CD8-positive, alpha-beta memory T cell (primary cell): ENCODE measurements at places on chromosomes 5 and 9.

- DNase-seq, result no peak
Measured at GRCh38 chr5:143955141-143955540, 143.2 kb downstream of the HMHB1 start.

- no peak for DNase-seq
Measured at GRCh38 chr5:118590806-118591205, 397.5 kb downstream of the DTWD2 start.

GRCh38 chr9:131011274-131012022 is 2.5 kb downstream of the LAMC3 start:
- DNase-seq, result no peak

DNA sequence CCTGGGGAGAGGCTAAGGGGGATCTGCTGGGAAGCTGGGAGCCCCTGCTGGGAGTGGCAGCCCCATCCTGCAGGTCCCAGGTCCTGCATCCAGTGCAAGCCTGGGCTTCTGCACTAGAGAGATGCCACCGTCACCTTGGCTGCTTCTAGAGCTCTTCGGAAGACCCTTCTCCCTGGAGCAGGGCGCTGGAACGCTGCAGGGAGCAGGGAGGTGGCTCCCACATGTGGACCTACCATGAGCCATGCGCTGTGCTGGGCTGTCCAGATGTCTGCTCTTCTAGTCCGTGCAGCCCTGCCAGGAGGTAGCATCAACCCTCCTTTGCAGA is 90.9 kb upstream of the PHYKPL start:
- DNase-seq, result no peak

DNA sequence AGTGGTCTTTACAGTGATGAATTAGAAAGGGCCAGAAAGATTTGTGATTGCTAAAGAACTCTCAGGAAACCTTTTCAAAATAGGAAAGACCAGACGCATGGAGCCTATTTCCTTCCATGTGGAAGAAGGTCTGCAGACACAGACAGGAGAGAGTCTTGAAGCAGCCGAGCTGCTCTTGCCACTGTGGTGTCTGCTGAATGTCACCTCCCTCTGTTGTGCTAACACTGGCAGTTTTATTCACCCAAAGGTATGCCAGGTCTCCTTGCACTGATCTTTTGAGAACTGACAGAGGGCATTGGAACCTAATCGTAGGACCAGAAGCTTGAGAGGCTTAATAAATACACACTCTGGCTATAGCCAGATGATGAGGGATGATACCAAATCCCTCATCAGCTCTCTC is 108.7 kb downstream of the SREK1 start:
- no peak for DNase-seq

GRCh38 chr5:59685793-59686192 is 207.7 kb downstream of the PDE4D start:
- no peak for DNase-seq

DNA sequence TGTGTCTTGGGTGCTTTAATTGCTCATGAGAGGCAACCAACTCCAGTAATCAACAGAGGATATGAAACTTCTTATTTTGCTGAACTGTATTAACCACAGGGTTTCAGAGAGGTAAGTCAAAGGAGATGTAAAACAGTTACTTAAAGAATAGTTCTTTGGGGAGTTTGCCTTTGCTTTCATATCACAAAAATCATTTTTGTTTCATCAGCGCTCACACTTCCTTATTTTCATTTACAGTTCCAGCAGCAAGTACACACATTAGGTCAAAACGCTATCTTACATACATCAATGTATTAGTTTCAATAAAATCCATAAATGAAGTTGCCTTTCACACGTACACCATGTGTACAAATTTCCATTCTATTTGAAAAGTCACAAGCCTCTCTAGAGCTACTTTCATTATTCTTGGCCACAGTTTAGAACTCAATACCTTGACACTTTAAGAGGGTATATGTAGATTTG is 50.1 kb downstream of the ST8SIA4 start:
- no peak for DNase-seq

GRCh38 chr9:33147416-33148169 is 19.5 kb downstream of the B4GALT1 start:
- DNase-seq, result no peak

GRCh38 chr5:56357426-56357825 is 124.3 kb upstream of the ANKRD55 start:
- no peak for DNase-seq

- no peak for DNase-seq
Measured at GRCh38 chr9:61674465-61674864, 484.6 kb downstream of the SPATA31A7 start.

DNA sequence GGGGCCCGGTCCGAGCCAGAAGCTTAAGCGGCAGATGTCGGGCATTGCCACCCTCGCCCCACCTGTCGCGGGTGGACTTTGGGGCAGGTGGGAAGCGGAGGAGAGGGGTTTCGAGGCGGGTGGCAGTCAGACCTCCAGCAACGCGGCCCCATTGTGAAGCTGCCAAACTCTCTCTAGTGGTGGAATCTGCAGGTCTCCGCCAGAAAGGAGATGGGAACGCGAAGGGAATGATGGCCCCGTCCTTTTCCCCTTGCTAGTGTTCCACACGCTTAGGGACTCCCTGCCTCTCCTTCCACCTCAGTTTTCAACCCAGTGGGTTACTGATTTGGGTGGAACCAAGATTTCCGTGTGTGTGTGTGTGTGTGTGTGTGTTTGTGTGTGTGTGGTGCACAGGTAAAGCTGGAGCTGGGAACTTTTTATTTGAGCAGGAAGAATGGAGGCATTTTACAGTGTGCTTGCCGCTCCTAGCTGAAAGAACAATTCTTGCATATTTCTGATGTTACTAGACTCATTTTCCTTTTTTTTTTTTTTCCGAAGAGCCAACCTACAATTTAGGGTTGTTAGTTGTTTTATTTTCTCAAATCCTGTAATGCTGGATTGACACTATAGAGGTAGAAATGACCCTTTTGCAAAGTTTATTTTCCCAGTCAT is 1.3 kb downstream of the MACIR start:
- no peak for DNase-seq

GRCh38 chr9:73805111-73805510 is 653.4 kb downstream of the ANXA1 start:
- no peak for DNase-seq

DNA sequence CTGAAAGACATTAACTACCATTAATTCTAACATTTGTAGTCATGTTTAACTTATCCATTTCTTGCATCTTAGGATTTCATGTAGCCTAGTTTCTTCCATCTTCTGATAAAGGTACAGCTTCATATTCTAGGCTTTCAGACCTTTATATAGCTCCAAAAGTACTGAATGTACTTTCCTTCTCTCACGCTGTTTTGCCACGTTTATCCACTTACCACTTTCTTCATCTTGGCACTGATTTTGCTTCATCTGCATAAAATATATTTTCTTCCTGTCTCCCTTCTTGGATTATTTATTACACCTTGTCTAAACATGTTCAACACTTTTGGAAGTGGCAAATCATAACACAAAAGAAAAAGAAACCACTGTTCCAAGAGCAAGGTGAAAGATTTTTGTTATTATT is 553.8 kb downstream of the DTWD2 start:
- no peak for DNase-seq

DNA sequence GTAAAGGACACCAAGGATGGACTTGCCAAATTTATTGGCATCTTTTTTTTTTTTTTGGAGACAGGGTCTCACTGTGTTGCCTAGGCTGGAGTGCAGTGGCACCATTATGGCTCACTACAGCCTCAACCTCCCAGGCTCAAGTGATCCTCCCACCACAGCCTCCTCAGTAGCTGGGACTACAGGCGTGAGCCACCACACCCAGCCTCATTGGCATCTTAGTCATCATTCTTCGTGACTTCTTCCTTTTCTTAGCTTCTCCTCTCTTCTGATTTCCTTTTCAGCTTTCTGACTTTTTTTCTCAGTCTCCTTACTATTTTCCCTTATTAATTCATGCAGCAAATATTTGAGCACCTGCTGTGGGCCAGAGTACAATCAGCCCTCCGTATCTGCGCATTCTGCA is 6.1 kb downstream of the MAML1 start:
- DNase-seq, result no peak

DNA sequence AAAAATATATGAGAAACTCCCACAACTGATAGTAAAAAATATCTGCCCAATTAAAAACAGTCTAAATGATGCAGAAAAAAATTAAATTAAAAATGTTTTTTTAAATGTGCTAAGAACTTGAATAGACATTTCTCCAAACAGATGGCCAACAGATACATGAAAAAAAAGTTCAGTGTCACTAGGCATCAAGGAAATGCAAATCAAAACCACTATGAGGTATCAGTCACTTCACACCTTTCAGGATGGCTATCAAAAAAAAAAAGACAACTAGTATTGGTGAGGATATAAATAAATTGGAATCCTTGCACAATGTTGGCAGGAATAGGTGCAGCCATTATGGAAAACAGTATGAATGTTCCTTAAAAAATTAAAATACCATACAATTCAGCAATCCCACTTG is 16.6 kb downstream of the ZNF131 start:
- DNase-seq, result no peak

GRCh38 chr5:7882926-7883325 is 14.0 kb downstream of the MTRR start:
- DNase-seq, result no peak

DNA sequence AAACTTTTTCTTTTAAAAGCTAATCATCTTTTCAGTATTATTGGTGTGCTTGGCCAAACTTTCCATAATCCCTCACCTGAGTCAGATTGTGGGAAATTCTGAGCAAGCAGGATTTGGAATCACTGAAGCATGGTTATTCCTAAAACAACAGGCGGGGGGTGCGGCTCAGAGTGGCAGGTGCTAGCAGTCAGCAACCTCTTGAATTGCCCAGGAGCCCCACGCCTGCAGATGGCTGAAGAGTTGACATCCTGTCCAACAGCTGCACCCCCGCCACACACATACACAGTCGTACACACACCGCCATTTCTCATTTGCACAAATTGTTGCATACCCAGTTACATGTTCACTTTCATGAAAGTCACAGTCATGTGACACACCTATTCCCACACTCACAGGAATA is 96.6 kb downstream of the LHX2 start:
- DNase-seq, result no peak

DNA sequence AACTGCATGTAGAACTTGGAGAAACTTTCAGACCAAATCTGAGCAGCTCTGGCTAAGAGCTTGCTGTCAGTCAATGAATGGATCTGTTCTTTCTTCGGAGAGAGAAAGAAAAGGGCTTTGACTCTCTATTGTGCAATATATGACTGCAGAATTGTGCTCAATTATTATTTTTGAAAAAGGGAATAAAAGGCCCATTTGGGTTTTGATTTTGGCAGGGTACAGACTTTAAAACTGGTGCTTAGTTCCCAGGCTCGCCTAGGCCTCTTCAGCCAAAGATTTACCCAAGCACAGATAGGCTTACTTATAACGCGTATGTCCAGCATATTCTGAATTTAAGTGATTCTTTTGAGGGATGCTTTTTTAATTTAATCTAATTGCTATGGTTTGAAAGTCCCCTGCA is 59.3 kb downstream of the RETREG1 start:
- no peak for DNase-seq

GRCh38 chr9:87836536-87836935 is 46.1 kb upstream of the SPATA31E1 start:
- no peak for DNase-seq

DNA sequence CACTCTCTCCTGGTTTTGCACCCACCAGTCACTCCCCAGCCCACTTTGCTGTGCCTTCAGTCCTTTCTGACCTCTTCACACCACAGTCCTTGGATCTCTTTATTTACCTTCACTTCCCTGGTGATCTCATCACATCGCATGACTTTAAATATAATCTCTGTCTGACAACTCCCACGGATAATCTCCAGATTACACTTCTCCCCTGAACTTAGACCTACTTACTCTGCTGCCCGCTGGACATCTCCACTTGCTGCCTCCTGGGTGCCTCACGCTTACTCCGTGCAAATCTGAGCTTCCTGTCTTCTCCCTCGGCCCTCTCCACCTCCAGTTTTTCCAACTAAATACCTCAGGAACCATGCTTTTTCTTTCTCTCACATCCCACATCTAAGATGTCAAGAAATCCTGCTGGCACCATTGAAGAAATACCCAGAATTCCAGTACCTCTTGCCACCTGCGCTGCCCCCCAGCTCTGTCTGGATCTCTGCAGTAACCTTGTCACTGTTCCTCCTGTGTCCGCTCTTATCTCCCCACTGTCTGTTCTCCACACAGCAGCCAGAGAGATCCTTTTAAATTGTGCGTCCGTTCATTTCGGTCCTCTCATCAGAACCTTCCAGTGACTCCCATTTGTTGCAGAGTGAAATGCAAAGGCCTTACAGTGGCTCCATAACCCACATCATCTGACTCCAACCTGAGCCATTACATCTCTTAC is 9.3 kb downstream of the SFXN1 start:
- no peak for DNase-seq
